Cardiac ventricle fibroblast (primary cell): ENCODE measurements at places on chromosomes 13 and 19. TPM values are rescaled to one million over a fixed set of nuclear protein-coding genes. Genes with fewer than 3 reads are reported as not detected.

GTF2F1 gene
- 50.8 and 57.8 TPM in 2 replicates for total RNA-seq

DAZAP1 gene
- total RNA-seq = 19.4 and 21.3 TPM in 2 replicates

RAP2A gene
- 53.0 and 60.6 TPM in 2 replicates for total RNA-seq

OR7D2 gene
- not detected in 2 replicates for total RNA-seq

PLIN3 gene
- 107 and 126 TPM in 2 replicates for total RNA-seq

FCER2 gene
- total RNA-seq = not detected in 2 replicates

RAB20 gene
- total RNA-seq = 17.3 and 18.4 TPM in 2 replicates

LGALS13 gene
- total RNA-seq = not detected in 2 replicates

ZNF730 gene
- total RNA-seq = 0.25 TPM in 1 of 2 replicates, not detected in the other

FAM83E gene
- total RNA-seq = not detected in 2 replicates

ZNF416 gene
- 2.5 and 2.6 TPM in 2 replicates for total RNA-seq

BTBD2 gene
- 91.3 and 97.8 TPM in 2 replicates for total RNA-seq

CYP4F8 gene
- not detected in 2 replicates for total RNA-seq

MAP4K1 gene
- total RNA-seq = not detected in 2 replicates

PODNL1 gene
- total RNA-seq = 5.7 and 8.3 TPM in 2 replicates

RAB4B gene
- 15.2 and 16.0 TPM in 2 replicates for total RNA-seq

SIGLEC11 gene
- total RNA-seq = not detected in 2 replicates

HRC gene
- total RNA-seq = not detected in 2 replicates

SRRM5 gene
- total RNA-seq = 0.06 TPM in 1 of 2 replicates, not detected in the other

ZNF20 gene
- 0.88 and 3.1 TPM in 2 replicates for total RNA-seq

FCAR gene
- not detected in 2 replicates for total RNA-seq

GDF15 gene
- total RNA-seq = 19.3 and 20.2 TPM in 2 replicates

OSCAR gene
- 0.69 TPM in 1 of 2 replicates, not detected in the other for total RNA-seq

TMEM59L gene
- 5.4 and 6.2 TPM in 2 replicates for total RNA-seq

GPATCH1 gene
- total RNA-seq = 5.2 and 6.7 TPM in 2 replicates

PLPP2 gene
- total RNA-seq = 3.3 and 8.0 TPM in 2 replicates
